Esophagus muscularis mucosa (tissue), 4 donors: ENCODE measurements at places on chromosomes 7 and 10.

- no peak for DNase-seq
Measured at GRCh38 chr7:28081016-28081415, 99.6 kb downstream of the JAZF1 start.

DNA sequence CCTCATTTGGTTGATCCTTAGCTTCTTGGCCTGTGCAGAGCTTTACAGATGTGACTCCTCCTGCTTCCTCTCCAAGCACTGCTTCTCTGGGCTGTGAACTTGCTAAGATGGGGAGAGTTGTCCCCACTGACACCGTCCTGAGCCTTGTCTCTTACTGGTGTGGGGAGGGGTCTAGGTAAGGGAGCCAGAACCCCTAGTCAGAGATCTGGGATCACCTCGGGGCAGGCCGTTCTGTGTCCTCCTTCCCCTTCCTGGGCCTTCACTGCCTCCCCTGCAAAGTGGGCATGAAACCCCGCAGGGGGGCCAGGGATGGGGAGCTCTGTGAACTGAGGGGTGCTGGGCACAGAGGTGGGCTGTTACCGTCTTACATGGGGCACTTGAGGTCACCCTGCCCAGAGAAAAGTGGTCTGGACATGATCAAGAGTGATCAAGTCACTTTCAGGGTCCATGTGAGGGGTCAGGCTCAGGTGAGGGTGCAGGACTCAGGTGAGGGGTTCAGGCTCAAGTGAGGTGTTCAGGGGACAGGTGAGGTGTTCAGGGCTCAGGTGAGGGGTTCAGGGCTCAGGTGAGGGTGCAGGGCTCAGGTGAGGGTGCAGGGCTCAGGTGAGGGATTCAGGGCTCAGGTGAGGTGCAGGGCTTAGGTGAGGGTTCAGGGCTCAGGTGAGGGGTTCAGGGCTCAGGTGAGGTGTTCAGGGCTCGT is 86.2 kb downstream of the ADCY1 start:
- peak; percentile 89 for DNase-seq

GRCh38 chr7:50661345-50662040 is 96.3 kb upstream of the DDC start:
- no peak for DNase-seq

DNA sequence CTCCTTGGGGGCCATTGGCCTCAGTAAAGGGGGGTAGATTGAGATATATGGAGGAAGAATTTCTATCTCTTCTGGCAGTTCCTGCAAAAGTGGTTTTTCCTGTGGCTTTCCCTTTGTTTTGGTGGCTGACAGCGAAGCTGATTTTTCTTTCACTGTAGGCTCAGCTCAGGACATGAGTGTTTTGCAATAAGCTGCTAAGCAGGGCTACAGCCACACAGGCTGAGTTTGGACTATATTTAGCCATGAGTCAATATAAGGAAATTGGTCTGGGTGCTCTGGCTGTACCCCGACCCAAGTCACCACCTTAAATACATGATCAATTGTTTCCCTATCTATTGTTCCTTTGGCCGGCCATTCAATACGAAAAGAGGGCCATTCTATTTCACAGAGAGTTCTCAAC is 212.7 kb upstream of the KCND2 start:
- DNase-seq, result no peak

DNA sequence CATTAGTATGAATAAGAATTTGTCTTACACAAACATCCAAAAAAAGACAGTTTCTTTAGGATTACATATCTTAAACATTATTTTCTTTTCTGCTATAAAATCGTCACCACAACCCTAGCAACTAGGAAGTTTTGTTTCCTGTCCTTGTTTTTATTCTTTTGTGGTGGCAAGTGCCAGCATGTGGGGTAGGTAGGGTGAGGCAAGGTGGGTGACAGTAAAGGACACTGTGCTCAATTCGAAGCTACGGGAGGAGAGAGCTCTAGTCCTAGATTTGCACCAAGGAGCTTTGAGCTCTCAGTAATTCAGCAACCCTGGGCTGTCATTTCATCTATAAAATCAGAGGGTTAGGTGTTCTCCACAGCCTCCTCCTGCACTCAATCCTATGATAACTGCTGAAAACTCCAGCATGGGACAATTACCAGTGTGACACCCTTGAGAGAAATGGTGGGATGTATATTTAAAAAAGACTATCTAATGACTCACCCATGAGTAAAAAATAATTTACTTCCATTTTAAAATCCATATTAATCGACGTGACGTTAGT is 187.1 kb downstream of the FAM107B start:
- DNase-seq, result no peak

DNA sequence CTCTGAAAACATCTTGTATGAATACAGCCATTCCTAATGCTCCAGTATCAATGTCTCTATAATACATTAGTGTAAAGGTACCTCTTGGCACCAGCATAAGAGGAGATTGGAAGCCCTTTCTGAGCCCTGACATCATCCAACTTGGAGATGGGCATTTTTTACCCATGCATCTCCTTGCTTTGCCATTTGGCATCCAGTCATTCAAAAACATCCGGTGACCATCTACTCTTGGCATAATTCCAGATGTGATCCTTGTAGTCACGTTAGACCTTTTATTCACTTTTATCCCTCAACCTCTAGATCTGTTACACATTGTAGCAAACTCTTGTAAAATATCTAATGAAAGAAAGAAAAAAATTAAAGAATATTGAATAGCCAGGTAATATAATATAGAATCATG is 17.9 kb upstream of the SGMS1 start:
- DNase-seq, result no peak

DNA sequence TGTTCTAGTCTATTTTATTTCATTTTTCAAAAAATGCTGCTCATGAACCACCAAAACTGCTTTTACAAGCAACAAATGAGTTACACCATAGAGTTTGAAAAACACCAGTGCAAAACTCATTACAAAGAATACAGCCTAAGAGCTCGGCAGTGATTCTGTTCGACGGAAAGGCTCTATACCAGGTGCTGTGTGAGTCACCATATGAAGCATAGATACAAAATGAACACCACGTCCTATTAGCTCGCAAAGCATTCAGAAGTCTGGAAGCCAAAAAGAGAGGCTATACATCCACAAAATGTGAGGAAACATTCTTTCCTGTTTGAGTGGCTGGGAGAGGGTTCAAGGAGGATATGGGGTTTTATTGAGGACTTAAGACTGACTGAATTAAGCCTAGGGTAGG is 136.1 kb downstream of the ATE1 start:
- DNase-seq, result no peak

DNA sequence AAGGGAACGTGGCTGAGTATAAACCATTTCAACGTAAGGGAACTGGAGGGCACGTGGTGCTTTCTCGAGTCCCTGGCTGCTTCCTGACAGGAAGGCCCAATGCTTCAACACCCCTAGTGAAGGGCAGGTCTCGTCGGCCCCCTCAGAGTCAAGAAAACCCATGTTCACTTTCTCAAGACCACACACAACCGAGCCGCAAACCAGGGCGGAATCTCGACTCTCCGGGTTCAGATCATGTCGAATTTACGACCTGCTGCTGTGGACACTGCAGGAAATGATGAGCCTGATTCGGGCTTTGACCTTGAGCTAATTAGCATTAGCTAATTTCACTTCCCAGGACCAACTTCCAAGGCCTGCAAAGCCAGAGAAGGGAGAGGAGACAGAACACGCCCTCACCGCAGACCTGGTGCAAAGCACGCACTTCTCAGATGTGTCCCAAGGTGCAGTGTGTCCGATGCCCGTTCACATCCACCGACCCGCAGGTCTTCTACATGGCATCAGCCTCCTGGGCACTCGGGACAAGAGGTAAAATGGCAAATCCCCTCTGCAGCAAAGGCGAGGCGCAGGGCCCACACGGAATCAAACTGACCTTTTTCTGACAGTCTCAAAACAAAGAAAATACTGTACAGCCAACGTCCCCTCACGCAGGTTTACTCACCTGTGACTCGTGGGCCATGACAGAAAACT is 94.7 kb downstream of the DIP2C start:
- DNase-seq, result no peak

GRCh38 chr10:16497911-16498310 is 23.8 kb downstream of the C1QL3 start:
- DNase-seq, result no peak

DNA sequence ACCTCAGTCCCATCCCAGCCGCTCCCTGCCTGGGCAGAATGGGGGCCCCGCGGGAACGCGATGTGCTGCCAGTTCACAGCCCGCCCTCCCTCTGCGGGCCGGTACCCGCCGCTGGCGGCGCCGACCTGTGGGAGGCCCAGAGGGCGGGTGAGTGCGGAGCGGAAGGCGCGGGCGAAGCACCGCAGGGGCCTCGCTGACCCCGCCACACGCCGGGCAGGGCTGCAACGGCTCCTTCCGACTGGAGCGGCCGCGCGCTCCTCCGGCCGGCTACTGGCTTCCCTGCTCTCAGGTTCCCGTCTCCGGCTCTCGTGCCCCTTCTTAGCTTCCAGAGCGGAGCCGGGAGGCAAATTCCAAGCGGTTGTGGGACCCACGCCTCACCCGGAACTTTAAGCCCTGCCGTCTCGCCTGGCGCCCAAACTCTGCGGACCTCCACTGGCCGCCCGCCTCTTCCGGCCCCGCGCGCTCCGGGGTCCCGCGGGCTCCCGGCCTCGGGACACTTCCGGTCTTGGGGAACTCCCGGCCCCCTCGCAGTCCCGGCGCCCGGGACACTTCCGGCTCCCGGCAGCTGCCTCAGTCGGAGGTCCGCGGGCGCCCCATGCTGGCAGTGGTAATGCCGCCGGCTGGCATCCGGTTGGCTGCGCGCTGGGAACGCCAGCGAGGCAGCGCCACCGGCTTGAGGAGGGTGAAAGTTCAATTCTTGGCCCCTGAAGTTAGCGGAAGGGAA is at the start of gene CYREN:
Gene CYREN (minus strand): TSS at position 434 of the 724 bp plus-strand sequence. CDS start 1,785 bp downstream, outside the sequence.
- DNase-seq, result peak; percentile 96

GRCh38 chr7:22549667-22550513 is 49.9 kb upstream of the STEAP1B start:
- DNase-seq, result peak; percentile 91

GRCh38 chr7:93092757-93093370 is 24.9 kb downstream of the SAMD9 start:
- DNase-seq, result no peak

- no peak for DNase-seq
Measured at GRCh38 chr7:47314248-47314647, 267.7 kb downstream of the TNS3 start.

DNA sequence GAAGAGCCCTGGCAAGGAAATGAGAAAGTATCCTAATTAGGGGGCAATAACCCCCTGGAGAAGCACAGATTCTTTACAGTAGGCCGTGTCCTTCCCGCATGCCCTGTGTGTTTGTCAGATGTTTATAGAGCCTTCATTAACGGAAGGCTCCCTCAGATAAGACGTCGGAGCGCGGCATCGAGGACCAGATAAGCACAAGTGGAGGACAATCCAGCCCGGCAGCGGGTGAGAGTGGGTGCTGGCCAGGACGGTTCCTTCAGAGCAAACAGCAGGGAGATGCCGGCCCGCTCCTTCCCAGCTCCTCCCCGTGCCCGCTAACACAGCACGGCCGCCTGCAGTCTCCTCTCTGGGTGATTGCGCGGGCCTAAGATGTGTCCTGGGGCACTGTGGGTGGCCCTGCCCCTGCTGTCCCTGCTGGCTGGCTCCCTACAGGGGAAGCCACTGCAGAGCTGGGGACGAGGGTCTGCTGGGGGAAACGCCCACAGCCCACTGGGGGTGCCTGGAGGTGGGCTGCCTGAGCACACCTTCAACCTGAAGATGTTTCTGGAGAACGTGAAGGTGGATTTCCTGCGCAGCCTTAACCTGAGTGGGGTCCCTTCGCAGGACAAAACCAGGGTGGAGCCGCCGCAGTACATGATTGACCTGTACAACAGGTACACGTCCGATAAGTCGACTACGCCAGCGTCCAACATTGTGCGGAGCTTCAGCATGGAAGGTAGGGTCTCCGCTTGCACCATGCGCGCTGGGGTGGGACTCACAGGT is at the start of gene GDF2:
Gene GDF2 (plus strand): TSS at position 155 of the 762 bp plus-strand sequence. CDS start 215 bp downstream, at position 370.
- DNase-seq, result no peak

GRCh38 chr7:66634816-66635215 is 6.1 kb downstream of the KCTD7 start:
- DNase-seq, result no peak

- no peak for DNase-seq
Measured at GRCh38 chr7:78111386-78111785, 312.8 kb downstream of the PHTF2 start.

- no peak for DNase-seq
Measured at GRCh38 chr7:151795168-151795811, 81.6 kb downstream of the PRKAG2 start.

DNA sequence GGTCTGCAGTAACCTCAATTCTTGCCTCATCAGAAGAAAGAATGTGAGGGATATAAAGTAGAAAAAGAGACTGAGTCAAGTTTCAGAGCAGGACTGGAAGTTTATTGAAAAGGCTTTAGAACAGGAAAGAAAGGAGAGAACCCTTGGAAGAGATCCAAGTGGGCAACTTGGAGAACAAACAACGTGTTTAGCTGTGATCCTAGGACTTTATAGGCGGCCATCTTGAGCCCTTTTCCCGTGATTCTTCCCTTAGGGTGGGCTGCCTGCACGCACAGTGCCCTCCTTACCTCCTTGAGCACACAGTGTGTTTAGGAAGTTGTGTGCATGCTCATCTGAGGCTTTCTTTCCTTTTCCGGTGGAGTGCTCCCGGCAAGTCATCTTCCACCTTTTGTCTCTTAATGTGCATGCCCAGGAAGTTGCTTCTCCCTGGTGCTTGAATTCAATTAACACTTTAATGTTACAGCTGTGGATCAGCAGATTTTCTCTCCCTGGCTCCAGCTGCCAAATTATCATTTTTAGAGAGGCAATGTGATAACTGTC is 59.8 kb downstream of the ENTPD1 start:
- no peak for DNase-seq

DNA sequence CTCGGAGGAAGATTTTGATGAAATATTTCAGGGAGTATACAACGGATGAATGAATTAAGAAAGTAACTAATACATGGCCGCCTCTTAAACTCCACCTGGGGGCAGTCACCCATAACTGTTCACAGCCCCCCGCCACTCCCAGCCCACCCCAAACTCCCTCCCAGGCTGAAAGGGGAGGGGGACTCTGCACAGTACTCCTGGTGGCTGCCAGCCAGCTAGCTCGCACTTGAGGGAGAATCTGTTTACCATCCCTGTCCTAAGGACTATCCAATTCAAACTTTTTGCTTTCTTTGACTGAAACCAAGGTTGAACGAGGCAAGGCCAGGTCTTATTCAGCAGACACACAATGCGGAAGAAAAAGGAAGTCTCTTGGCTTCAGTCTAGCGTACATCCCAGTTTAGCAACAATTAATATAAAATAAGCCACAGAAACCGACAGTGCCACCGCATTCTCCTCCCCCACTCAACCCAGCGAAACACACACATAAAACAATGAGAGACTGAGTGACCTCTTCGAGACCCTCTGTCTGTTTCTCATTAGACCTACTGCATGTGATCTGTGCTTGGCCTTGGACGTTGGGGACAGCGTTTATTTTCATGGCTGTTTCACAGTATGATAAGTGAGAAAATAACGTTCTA is 219.5 kb downstream of the GLI3 start:
- DNase-seq, result no peak

- peak; percentile 62 for DNase-seq
Measured at GRCh38 chr10:60937784-60938654, 6.0 kb downstream of the RHOBTB1 start.

GRCh38 chr7:142961973-142962926 is at the start of gene KEL:
Gene KEL, minus strand, starts transcription at chr7:142962363. Its CDS starts 157 bp downstream, at chr7:142962206.
- no peak for DNase-seq

- DNase-seq, result no peak
Measured at GRCh38 chr10:773562-774161, 84.2 kb upstream of the DIP2C start.
